A549 treated with CpdA at 1 μM for 4 hours (cell line): ENCODE measurements at places on chromosomes 3 and 15. TPM values are rescaled to one million over a fixed set of nuclear protein-coding genes. Genes with fewer than 3 reads are reported as not detected.

TMCO5A gene
- total RNA-seq, result not detected in 5 replicates

MORC1 gene
- not detected in 5 replicates for total RNA-seq

CLDN18 gene
- not detected in 5 replicates for total RNA-seq

TMEM108 gene
- not detected in 5 replicates for total RNA-seq

EPHB1 gene
- 0.05 to 0.37 TPM (median 0.16 TPM) in 4 of 5 replicates, not detected in the other for total RNA-seq

CRYGS gene
- total RNA-seq, result 0.49 to 1.2 TPM (median 0.67 TPM) in 5 replicates

SIDT1 gene
- total RNA-seq, result 0.37 to 0.56 TPM (median 0.46 TPM) in 5 replicates

TPRG1 gene
- 0.21 to 0.40 TPM (median 0.34 TPM) in 4 of 5 replicates, not detected in the other for total RNA-seq

EPHA6 gene
- total RNA-seq, result 0.07 to 0.14 TPM (median 0.11 TPM) in 4 of 5 replicates, not detected in the other

ATP2B2 gene
- total RNA-seq, result 0.07 to 0.22 TPM (median 0.14 TPM) in 4 of 5 replicates, not detected in the other

NEK10 gene
- total RNA-seq, result 0.84 to 1.5 TPM (median 1.2 TPM) in 5 replicates

CELF6 gene
- 0.07 to 0.19 TPM (median 0.12 TPM) in 4 of 5 replicates, not detected in the other for total RNA-seq

NEDD4 gene
- total RNA-seq, result 43.4 to 61.1 TPM (median 44.4 TPM) in 5 replicates

ITIH1 gene
- total RNA-seq, result not detected in 5 replicates

GOLGA6L10 gene
- total RNA-seq, result 0.35 to 0.68 TPM (median 0.40 TPM) in 5 replicates

GATM gene
- total RNA-seq, result 2.0 to 3.1 TPM (median 2.1 TPM) in 5 replicates

SLC38A3 gene
- total RNA-seq, result 0.01 to 0.04 TPM in 2 of 5 replicates, not detected in the others

TRIM71 gene
- total RNA-seq, result 0.01 to 0.03 TPM in 2 of 5 replicates, not detected in the others

EPM2AIP1 gene
- total RNA-seq, result 4.9 to 7.4 TPM (median 5.9 TPM) in 5 replicates

LRTM1 gene
- not detected in 5 replicates for total RNA-seq

GPR171 gene
- not detected in 5 replicates for total RNA-seq

GNAT1 gene
- 0.02 TPM in 1 of 5 replicates, not detected in the others for total RNA-seq

P2RY14 gene
- total RNA-seq, result not detected in 5 replicates
